ENCODE measurements at places on chromosomes 1 and 21.
A peak's percentile ranks its signal among the peaks of the same experiment; 100 is the strongest.

DNA sequence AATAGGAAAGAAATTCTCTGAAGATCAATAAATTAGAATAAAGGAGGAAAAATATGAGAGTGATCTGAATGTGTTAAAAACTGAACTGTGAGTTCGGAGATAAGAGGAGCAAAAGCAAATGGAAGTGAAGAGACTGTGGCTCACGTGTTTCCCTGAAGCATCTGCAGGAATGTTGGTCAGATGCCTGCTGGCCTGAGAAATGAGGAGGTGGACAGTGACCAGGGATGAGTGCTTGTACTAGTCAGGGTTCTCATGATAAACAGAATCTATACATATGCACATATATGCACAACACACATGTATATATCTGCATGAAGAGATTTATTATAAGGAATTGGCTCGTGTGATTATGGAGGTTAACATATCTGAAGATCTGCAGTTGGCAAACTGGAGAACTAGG is 103.4 kb upstream of the TIAM1 start:
- peak; percentile 31 for DNase-seq

GRCh38 chr1:41902159-41902577 is 16.6 kb downstream of the HIVEP3 start:
- peak; percentile 90 for DNase-seq

- DNase-seq: no peak
Measured at GRCh38 chr1:98143403-98143802, 222.6 kb upstream of the DPYD start.

DNA sequence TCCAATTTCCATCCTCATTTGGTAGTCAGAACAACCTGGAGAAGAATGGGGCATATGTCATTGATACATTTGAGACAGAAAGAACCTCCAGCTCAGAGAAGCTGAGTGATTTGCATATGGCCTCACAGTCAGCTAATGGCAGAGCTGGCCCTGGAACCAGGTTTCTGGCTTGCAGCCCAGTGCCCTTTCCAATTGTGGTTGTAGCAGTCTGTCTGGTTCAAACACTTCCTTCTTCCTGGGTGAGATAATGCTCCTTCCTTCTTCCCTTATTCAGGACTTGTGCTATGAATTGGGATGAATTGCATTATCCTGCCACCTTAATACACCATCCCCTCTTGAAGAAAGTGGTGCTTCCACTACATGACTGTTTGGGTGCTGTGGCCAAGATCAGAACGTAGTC is 24.2 kb downstream of the SLC5A9 start:
- peak; percentile 63 for DNase-seq

DNA sequence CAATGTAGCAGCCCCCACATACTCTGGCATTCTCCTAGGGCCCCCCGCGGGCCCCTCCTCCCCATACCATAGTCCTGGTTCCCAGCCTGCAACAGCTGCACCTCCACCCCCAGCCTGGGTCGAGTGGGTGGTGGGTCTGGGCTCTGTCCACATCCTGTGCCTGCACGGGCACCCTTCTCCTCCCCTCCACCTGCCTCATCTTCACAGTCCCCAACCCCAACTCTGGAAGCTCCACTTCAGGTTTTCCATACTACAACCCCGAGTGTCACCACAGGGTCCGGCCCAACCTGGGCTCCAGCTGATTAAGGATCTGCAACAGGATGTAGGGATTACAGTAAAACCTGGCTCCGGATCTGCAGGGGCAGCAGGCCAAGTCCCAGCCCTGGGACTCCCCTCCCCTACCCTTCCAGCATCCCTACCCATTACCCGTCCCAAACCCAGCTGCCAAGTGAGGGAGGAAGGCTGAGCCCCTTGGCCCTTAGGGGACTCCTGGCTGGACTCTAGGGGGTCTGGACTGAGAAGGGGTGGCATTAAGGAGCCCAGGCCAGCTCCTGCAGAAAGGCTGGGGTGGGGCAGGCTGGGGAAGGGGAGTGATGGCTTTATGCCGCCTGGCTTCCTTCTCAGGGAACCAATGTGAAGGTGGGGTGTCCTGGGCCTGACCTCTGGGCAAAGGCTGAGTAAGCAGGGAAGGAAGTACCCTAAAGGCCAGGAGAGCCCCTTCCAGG is 116.8 kb downstream of the CASZ1 start:
- DNase-seq: peak; percentile 79

- DNase-seq: no peak
Measured at GRCh38 chr1:67336783-67337182, 29.1 kb downstream of the IL12RB2 start.
